LoVo (cell line): ENCODE measurements at places on chromosomes 5 and 9.

- DNase-seq = no peak
These were observed 78.0 kb downstream of the OTULIN start for GRCh38 chr5:14742498-14742897.

GRCh38 chr5:5572010-5572865 lies 149.8 kb downstream of the ICE1 start:
- DNase-seq = no peak

DNA sequence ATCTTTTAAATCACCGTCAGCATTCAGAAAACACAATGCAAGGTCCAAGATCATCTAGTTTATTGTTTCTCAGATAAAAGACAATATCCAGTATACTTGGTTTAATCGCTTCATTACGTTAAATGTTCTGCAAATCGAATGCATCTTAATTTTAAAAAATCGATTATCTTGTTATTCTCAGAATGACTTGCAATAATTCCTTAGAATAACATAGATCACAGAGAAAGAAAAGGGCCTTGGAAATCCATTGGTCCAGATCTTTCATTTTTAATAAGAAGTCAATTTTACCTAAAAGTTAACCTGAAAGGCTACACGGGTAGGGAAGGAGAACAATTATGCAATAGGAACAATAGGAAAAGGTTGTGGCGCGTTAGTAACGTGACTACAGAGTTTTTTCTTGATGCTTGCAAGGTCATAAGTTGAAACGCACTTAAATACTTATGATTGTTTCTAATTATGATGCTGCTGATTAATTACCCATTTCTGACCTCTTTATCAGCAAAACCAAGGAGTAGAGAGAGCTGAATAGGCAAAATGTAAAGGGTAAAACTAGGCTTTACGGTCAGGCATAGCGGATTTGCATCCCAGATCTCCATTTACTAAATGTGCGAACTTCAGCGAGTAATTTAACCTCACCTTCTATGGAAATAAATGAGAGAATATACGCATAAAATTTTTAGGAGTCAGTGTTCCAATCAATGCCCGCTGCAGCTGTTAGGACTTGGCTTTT lies 769 bp upstream of the LYRM7 start:
- no peak for DNase-seq

DNA sequence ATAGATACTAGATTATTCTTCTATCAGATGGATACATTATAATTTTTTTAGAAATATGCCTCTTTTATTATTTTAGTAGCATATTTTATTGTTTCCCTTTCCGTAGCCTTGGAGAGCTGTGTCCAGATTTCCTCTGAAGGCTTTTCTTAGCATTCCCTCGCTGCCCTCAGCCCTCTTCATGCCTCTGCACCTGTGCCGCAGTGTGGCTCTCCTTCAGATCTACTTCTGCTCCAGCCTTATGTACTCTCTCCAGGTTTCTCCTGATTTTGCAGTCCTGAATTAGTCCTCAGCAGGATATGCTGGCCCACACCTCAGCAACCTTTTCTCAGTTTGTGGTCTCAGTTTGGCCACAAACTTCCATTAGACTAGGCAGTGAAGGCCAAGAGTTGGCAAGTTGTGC lies 1052.0 kb downstream of the TAF11L14 start:
- no peak for DNase-seq

DNA sequence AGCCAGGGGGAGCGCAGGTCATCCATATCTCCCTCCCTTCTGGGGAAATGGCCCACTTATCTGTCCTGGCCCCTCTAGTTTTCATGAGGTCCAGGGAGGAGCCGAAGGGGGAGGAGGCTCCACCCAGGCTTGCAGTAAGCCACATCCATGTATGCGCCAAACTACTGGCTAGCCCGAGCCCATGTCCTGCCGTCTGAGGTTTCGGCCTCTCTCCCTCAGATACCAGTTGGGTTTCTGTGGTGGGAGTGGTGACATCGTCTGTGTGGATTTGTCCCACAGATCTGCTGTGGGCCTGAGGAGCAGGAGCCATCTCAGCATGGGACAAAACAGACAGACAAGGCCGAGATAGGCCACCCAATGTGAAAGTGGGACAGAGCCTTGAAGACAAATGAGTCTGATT lies 78.3 kb upstream of the ORM1 start:
- DNase-seq = no peak

DNA sequence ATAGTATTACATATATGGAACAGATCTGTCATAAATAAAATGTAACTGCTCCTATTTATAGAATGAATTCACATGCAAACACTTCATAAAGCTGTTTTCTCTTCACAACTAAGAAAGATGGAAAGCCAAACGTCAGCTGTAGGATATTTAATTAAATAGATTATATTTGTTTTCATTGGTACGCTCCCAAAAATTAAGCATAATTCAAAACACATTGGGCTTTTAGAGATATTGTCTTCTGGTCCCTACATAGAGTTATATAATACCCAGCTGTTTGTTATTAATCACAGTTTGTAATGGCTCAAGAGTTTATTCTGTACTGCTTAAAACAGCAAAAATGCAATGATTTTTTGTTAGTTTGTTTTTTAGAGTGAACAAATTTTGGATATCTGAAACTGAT lies 61.2 kb downstream of the MRPS30 start:
- DNase-seq = no peak

DNA sequence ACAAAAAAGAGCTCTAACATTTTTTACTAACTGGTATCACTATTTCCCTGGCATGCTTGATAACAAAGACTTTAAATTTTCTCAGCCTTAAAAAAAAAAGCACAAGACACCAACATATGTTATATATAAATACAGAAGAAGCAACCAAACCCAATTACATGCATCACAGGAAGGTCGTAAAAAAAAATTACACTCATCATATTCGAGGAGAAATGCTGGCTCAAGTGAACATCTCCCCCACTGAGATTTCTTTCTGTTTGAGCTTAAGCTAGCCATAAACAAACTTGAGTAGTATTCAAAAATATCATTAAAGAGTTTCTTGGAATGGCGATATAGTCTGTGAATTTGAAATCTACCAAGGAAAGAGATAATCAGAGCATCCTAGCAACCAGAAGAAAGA lies 7.5 kb upstream of the MSH3 start:
- no peak for DNase-seq

GRCh38 chr5:132779961-132780360 lies 2.9 kb upstream of the SEPTIN8 start:
- no peak for DNase-seq

- DNase-seq = peak; percentile 62
These were observed 191.7 kb downstream of the AOPEP start for GRCh38 chr9:94918038-94918753.

DNA sequence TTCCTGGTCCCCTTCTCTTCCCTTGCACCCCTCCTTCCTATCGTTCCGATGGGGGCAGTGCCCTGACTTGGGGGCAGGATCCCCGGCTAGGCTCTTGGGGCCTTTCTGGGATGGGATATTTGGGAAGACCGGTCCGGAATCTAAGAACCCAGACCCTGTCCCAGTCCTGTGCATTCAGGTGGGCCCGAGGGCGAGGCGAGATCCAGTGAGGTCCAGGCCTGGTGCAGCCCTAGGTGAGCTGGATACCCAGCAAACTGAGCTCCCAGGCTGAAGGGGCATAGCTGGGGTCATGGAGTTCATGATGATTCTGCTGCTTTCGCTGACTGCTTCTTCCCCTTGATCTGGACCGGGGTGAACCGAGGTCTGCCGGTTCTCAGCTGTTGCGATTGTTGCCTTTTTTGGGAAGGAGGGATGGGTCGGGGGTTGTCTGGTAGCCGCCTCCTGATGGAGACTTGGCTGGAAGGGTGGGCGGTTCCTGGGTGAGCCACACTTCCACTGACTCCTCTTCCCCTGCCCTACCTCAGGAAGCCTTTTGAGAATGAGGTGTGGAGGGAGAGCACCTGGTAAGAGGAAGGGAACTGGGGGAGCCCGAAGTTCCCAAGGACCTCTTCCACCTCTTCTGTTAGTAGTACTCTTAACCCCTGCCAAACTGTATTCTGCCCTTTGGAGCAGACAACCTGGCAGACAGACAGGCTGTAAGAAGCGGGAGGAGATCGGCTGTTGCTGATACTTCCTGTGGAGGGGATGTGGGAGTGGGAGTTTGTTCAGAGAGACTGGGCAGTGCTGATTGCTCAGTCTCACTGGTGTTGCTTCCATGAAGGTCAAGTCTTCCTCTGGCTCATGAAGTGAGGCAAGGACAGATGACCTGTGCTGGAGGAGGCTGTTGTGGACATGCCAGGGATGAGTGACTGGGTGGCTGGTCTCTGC lies 1.0 kb downstream of the LRRC8A start:
- no peak for DNase-seq

DNA sequence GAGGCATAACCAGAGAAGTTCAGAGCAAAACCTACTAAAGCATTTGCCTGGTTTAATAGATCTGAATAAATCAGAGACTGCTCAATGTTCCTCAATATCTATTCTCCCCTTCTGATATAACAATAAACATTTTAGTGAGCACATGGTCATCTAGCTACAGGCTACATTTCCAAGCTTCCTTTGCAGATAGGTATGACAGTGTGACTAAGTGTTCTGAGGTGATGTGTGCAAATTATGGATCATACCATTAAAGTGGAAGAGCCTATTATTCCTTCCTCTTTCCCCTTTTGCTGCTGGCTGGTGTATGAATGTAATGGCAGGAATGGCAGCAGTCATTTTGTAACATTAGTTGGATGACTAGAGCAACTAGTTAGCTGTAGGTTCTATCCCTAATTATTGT lies 285.8 kb upstream of the RASA1 start:
- DNase-seq = no peak

DNA sequence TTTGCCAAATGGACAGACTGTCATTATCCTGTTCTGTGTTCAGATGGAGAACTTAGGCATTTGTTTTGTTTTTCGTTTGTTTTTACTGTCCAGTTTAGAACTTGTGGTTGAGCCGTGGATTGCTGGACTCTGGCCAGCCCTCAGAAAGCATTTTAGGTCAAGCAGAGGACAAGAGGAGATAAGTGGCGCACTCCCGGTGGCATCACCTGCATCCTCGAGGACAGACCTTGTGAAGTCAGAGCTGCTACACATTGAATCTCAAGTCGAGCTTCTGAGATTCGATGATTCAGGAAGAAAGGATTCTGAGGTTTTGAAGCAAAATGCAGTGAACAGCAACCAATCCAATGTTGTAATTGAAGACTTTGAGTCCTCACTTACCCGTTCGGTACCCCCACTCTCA lies 8.9 kb downstream of the MTRR start:
- DNase-seq = no peak

GRCh38 chr5:163565931-163566608 lies 60.7 kb downstream of the MAT2B start:
- DNase-seq = no peak

GRCh38 chr5:26237489-26237888 lies 800.9 kb downstream of the CDH9 start:
- no peak for DNase-seq

- no peak for DNase-seq
These were observed 738.5 kb downstream of the PTPRD start for GRCh38 chr9:9874270-9874669.

GRCh38 chr9:114968671-114969070 lies 38.3 kb upstream of the TNFSF8 start:
- no peak for DNase-seq

DNA sequence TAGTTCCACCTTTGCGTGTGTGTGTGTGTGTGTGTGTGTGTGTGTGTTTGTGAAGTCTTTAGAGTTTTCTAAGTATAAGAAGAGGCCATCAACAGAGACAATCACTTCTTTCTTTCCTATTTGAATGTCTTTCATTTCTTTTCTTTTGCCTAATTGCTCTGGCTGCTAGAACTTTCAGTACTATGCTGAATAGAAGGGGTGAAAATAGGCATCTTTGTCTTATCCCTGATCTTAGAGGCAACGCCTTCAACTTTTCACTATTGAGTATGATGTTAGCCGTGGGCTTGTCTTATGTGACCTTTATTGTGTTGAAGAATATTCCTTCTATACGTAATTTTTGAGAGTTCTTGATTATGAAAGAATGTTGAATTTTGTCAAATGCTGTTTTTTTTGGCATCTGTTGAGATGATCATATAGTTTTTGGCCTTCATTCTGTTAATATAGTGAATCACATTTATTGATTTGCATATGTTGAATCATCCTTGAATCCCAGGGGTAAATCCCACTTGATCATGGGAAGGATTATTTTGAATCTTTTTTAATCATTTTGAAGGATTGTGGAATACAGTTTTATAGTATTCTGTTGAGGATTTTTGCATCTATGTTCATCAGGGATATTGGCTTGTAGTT lies 134.8 kb upstream of the CD180 start:
- DNase-seq = no peak

DNA sequence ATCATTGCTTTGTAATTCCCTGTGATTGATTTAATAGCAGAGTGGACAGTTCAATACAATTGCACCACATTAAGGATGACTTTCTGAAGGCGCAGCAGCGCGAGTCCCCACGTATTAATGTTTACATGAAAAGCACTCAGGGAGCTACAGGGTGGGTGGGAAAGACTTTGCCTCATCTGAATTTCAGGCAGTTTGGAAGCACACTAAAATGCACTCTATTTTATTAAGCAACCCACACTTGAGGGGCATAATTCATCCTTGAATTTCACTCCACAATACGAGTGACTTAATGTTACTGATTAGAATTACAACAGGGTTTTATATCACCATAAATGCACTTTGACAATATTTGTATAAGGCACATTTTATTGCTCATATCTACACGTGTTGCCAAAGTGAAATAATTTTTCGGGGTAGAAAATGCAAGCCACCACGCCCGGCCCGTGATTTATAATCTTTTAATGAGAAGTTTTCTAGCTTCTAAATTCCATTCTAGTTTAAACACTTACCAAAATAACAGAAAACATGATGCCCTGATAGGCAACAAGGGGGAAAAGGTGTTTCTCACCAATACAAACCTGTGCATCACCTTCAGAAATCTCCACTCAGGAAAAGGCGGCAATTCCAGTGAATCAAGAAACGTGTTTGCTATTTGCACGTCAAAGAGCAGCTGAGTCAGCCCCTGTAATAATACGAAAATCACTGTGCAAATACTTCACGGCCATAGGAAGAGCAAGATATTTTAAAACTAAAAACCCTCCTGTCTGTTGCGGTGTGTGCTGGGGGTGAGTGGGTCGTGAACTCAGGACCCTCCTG lies 40.5 kb downstream of the IRX4 start:
- DNase-seq = no peak

GRCh38 chr5:147234825-147235635 lies at the start of gene STK32A:
Gene STK32A, plus strand, starts transcription at chr5:147235026. Its CDS starts 4,609 bp downstream, at chr5:147239635.
- peak; percentile 25 for DNase-seq

DNA sequence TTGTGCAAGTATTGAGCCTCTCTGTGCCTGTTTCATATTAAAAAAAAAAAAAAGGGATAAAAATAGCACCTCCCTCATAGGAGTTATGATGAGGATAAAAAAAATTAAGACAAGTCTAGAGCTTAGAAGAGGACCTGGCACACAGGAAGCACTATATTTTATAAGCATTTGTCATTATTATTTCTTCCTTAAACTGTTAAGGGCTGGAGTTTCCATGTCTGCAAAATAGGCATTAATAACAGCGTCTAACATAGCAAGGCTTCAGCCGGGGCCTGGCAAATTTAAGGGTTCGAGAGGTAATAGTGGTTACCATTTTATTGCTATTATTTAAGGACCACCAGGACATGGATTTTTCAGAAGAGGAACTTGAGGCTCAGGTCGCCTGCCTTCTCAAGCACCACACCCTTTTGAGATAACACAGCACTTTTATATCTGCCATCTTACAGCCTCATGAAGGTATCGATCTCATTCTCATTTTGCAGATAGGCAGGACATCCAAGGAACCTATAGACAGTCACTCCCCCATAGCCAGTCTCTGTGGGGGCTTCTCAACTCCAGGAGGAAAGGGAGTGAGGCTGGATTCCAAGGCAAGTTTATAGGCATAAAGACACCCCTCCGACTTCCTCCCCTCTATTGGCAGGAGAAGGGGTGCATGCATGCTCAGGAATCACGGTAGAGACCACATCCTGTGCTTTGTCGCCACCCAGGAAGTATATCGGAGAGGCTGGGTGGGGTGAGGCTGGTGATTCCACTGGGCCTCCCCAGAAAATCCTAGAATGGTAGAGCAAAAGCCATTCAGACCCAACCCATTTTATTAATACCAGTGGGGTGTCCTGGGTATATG lies 2.4 kb downstream of the ANXA6 start:
- DNase-seq = no peak
